HS-27A (cell line): ENCODE measurements at places on chromosomes 4 and X.

DNA sequence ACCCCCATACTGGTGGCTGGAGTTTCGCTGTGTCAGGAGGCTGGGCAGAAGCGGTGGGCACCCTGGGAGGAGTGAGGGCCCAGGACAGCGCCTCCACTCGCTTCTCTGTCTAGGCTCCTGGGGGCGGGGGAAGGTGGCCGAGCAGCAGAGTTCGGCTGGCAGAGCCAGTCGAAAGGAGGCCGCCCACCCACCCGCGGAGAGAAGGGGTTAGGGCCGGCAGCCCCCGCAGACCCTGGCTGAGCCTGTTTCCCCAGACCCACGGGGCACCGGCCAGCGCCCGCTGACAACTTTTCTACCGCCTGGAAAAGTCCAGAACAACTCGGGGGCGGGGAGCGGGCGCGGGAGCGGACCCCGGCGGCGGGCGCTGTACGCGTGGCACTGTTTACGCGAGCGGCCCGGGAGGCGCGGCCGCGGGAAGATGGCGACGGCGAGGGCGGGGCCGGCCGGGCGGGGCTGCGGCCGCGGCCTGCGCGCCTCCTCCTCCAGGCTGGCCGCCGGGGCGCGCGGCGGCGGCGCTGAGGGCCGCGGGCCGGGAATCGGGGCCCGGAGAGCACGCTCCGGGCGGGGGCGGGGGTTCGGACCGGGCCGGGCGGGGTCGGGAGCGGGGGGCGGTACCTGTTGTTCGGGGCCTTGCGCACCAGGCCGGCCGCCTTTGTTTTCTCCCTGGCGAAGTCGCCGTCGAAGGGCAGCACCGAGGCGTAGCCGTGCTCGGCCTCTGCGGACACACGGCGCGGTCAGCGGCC, 628 bp downstream of the MXD4 start:
- no peak for DNase-seq

GRCh38 chr4:27145597-27145996, 285.0 kb downstream of the STIM2 start:
- no peak for DNase-seq

- DNase-seq, result no peak
Observed at GRCh38 chr4:16225167-16225862, 956 bp downstream of the TAPT1 start.

GRCh38 chr4:10461091-10461849, 4.0 kb upstream of the ZNF518B start:
- no peak for DNase-seq

DNA sequence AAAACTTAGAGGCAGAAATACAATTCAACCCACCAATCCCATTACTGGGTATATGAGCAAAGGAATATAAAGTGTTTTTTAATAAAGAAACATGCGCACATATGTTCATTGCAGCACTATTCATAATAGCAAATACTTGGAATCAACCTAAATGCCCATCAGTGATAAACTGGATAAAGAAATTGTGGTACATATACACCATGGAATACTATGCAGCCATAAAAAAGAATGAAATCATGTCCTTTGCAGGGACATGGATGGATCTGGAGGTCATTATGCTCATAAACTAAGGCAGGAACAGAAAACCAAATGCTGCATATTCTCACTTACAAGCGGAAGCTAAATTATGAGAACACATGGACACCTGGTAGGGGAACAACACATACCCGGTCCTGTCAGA, 807.7 kb upstream of the INTU start:
- DNase-seq, result no peak
